ENCODE measurements at places on chromosomes 4 and X. TPM values are rescaled to one million over a fixed set of nuclear protein-coding genes. Genes with fewer than 3 reads are reported as not detected.

Gene SMIM20
- 21.3 TPM for total RNA-seq

DNA sequence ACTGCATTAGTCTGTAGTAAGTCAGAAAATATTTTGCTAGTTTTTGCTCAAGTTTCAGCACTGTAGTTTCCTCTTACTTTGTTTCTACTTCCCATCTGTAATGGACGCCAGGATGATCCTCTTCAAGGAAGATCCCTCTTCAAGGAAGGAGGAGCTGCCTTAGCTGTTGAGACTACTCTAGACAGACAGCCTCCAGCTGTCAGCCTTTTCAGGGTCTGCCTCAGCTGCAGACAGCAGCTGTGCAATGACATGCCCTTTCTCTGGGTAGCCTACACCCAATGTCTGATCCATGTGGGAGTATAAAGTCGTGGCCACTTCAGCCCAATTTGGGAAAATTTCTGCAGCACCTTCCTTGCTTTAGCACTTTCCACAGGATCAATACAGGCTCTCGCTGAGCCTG is 281.0 kb upstream of the MAOA start:
- no peak for DNase-seq

Gene HMX1
- not detected for total RNA-seq

- no peak for DNase-seq
Observed at GRCh38 chrX:112681976-112682375, 2.2 kb upstream of the LHFPL1 start.

DNA sequence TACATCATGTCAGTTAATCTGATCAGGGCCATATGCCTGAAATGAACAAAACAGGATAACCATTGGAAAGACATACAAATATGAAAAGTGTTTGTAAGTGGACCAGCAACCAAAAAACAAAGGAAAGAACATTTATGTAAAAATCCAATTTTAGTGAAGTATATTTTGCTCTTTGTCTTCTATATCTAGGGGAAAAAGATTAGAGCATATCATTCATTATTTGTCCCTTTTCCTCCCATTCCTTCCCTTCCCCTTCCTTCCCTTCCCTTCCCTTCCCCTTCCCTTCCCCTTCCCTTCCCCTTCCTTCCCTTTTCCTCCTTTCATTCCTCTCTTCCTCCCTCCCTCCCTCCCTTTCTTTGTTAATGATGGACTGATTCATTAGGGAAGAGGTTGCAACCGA is 1.8 kb upstream of the GNRHR start:
- no peak for DNase-seq

Gene AR
- total RNA-seq = 18.3 TPM

DNA sequence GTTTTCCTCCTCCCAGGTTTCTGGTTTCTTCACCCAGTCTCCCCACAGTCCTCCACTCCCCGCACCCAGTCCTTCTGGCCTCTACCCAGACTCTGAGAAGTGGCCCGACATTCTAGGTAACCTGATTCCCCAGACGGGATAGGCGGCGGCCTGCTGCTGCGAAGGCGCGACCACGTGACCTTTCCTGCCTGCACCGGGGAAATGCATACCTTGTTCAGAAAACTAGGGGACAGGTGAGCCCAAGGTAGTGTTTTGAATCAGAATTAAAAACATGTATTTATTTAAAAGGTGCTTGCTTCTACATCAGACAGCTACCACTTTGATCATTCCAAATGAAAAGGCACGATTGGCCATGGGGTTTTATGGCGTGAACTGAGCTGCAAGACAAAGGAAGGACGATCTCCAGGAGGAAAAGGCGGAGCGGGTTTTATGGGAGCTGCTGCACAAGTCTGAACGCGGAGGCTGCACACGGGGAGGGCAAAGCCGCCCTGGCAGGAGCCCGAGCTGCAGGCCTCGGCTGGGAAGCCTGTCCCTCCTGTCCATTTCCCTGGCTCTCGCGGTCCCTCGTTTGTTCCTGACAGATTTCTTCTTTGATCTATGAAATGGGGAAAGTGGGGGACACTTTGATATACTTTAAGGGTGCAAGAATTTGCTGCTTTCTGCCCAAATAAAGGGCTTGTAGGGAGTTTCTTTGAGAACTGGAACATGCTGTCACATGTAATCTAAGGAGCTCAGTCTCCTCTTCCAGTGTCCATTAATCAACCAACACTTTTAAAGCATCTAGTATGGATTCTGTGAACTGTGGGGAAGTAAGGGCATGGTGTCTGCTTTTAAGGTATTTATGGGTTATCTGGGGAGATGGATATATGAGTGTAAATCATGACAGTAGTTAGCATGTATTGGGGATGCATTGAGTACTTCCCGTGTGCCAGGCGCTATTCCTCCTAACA is 150.9 kb downstream of the SPRY1 start:
- no peak for DNase-seq

Gene WWC2
- 44.8 TPM for total RNA-seq

All from thoracic aorta (tissue), 2 donors.